CD4-positive, alpha-beta T cell treated with Interleukin-21 for 1 hour (primary cell): ENCODE measurements at places on chromosomes 4 and X.

DNA sequence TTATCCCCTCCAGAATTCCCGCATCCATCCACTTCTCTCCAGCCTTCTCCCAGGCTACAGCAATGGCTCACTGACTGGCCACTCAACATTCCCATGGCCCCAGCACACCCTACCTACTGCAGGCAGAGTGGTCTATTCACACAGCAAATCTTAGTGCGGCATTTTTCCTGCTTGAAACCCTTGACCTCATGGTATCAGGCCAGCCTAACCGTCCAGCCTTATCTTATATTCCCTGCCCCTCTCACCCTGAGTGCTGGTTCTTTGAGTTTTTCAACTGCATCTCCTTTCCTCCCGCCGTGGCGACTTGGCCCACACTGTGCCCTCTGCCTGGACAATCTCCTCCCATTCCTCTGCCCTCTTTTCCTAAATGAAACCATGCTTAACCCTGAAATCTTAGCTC is 10.0 kb upstream of the S100G start:
- no peak for DNase-seq

- no peak for DNase-seq
Measured at GRCh38 chr4:77141964-77142645, 14.9 kb upstream of the CCNG2 start.

DNA sequence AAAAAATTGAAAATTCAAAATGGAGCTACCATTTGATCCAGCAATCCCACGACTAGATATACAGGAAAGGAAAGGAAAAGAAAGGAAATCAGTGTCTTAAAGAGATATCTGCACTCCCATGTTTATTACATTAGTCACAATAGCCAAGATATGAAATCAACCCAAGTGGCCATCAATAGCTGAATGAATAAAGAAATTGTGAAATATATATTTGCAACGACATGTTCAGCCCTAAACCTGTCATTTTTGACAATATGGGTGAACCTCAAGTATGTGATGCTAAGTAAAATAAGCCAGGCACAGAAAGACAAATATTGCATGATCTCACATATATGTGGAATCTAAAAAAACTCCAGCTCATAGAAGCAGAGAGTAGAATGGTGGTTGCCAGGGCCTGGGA is 155.1 kb downstream of the ANXA5 start:
- no peak for DNase-seq

DNA sequence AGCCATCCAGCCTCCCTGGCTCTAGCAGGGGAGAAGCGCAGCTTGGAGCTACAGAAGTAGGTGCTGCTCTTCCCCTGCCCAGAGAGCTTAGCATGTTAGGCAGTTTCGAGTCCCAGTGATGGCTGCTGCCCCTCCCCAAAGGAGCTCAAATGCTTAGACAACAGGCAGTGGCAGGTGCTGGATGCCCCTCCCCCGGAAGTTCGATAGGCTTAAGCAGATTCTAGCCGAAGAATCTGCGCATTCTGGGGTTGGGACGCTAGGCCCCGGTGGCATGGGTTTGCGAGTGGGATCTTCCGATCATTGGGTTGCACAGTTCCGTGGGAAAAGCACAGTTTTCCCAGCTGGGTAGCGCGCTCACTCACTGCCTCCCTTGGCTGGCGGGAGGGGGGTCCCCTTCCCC is 117.2 kb downstream of the MAPK10 start:
- no peak for DNase-seq

GRCh38 chr4:25928379-25929297 is 14.6 kb downstream of the SMIM20 start:
- no peak for DNase-seq

DNA sequence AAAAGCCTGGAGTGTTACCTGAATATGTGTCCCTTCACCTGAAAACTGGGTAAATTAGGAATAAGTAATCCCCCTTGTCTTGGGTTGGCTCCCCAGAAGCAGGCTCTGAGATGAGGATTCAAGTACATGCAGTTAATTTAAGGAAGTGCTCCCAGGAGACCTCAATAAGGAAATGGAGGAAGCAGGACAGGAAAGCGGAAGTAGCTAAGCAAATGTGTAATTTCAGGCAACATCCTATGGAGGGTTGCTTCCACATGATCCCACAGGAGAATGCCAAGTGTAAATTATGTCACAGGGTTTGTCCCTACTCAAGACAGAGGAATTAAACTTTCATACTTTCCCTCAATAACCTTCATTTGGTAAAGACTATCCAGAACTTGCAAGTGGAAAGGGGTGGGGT is 48.1 kb upstream of the ARHGEF6 start:
- no peak for DNase-seq

- no peak for DNase-seq
Measured at GRCh38 chr4:2266181-2266580, 4.3 kb upstream of the MXD4 start.

GRCh38 chr4:87005369-87005689 is 70.5 kb downstream of the AFF1 start:
- DNase-seq = no peak

- no peak for DNase-seq
Measured at GRCh38 chr4:114041117-114041475, 61.6 kb upstream of the ARSJ start.

DNA sequence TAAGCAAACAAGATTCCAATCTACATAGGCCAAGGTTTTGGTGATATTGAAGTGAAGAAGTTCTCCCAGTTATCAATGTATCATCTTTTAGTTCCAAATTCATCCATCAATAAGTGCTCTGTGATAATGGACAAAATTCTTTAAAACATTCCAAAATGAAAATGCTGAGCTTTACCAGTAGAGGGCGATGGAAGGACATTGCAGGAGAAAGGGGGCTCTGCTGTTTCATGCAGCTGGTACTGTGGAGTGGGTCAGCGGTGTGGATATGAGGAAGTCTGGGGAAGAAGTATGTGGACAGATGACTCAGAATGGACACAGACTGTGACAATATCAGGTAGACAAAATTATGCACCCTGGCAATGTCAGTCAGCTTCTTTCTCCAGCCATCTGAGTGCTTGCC is 46.6 kb upstream of the HS6ST2 start:
- no peak for DNase-seq

DNA sequence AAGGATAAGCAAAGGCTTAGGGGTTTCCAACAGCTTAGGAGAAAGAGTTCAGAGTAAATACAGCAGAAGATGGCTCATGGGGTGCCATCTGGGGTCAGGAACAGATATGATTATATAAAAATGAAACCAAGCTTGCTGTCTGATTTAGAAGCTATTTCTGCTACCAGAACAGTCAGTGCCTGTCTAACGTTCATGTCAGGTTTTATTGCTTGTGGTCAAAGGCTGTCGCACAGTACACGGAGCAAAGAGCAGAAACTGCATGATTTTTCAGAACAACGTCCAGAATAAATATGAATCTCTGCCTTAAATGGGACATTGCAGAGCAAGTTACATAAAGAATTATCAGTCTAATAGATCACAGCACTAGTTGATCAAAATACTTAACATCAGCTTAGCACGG is 17.4 kb downstream of the CETN2 start:
- no peak for DNase-seq

- no peak for DNase-seq
Measured at GRCh38 chrX:2492531-2493218, 8.1 kb downstream of the DHRSX start.

DNA sequence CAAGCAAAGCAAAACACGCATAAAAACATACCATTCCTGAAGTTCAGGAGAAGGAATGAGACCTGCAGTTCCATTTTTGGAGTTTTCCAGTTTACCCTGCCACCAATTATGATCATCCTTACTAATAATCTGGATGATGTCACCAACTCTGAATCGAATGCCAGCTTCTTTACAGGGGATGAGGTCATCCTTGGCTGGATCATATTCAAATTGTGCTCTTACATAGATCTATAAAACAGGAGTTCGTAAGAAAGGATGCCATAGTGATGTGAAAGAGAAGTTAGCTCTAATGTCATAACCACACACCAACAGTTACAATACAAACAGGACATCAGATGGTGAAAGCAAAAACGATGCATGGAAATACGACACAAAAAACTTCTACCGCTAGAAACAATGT is 106.5 kb downstream of the NYX start:
- DNase-seq = no peak

GRCh38 chr4:146382194-146382593 is 139.5 kb downstream of the SLC10A7 start:
- no peak for DNase-seq

- DNase-seq = no peak
Measured at GRCh38 chr4:167025670-167026069, 208.6 kb downstream of the SPOCK3 start.

- DNase-seq = no peak
Measured at GRCh38 chr4:168886351-168886750, 123.7 kb downstream of the CBR4 start.

DNA sequence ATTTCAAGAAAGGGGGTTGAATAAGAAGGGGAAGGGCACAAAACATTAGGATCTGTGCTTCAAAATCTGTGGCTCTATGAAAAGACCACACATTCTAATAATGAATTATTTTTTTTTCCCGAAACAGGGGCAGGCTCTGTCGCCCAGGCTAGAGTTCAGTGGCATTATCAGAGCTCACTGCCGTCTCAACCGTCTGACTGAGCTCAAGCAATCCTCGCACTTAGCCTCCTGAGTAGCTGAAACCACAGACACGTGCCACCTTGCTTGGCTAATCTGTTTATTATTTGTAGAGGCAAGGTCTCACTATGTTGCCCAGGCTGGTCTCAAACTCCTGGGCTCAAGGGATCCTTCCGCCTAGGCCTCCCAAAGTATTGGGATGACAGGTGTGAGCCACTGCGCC is 33.4 kb downstream of the ACSL1 start:
- no peak for DNase-seq

DNA sequence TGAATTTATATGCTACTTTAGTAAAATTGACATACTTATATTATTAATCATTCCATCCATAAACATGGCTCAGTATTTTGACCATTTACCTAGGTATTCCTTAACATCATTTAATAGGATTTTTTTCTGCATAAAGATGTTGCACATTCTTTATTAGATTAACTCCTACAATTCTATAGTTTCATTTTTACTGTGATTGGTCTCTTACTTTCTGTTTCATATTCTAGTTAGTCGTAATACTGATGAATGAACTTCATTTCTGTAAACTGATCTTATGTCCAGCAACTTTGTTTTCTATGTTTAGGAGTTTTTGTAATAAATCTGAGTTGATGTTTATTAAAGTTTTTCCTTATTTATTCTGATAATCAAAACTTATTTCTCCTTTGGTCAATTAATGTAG is 278.2 kb upstream of the CXXC4 start:
- no peak for DNase-seq

GRCh38 chrX:2497961-2498780 is 2.6 kb downstream of the DHRSX start:
- no peak for DNase-seq

DNA sequence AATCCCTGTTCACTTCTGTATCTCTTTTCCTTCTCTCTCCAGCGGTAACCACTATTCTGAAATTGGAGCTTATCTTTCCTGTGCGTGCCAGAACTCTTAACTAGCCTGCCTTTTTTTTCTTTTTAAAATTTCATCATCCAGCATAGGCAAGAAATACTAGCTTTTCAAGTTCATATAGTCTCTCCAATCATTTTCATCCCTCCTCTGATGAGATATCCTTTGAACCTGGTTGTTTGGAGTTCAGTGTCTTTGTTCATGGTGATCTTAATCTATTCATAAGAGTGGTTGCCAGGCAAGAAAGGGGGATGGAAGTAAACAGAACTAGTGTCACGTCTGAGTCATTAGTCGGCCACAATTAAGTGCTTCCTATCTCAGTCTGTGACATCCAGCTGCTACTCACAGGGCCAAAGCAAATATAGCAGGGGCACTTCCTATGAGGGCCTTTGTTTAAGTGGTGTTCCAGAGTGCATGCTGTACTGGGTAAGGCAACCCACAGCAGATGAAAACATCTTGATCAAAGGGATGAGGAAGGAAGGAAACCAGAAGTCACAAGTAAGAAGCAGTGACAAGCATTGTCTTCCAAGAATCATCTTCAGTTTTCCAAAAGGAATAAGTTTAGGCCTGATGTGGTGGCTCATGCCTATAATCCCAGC is 56.4 kb upstream of the XIAP start:
- DNase-seq = peak; percentile 49

DNA sequence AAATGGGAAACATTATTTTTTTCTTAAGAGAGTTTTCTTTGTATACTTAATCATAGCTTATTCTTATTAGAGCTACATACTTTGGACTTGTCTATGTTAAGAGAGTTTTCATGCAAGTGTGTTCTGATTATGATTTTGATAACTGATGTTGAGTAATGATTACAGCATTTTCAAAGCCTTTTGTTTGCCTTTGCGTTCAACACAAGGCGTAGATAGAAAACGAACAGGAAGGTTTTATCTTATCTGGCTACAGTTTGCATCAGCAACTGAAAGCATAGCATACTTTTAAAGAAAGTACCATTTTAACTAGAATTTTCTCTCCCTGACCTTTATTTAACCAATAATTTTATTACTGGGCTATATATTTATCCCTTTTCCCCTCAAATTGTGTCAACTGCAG is 51.6 kb upstream of the PDLIM5 start:
- no peak for DNase-seq

- DNase-seq = no peak
Measured at GRCh38 chr4:122889726-122890125, 32.7 kb downstream of the NUDT6 start.

- no peak for DNase-seq
Measured at GRCh38 chr4:108637856-108638255, 12.5 kb upstream of the OSTC start.

DNA sequence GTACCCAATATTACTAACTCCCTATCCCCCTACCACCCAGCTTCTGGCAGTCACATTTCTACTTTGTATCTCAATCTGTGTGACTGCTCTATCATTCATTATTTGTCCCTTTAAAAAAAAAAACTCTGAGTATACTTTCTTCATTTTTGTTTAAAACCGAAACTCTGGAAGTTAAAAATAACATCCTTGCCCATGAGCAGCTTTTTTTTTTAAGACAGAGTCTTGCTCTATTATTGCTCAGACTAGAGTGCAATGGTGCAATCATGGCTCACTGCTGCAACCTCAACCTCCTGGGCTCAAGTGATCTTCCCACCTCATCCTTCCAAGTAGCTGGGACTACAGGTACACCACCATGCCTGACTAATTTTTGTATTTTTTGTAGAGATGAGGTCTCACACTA is 15.8 kb downstream of the UBE2K start:
- no peak for DNase-seq

GRCh38 chr4:9949573-9949972 is 71.7 kb downstream of the SLC2A9 start:
- no peak for DNase-seq

- no peak for DNase-seq
Measured at GRCh38 chr4:121016611-121017010, 55.7 kb downstream of the NDNF start.

GRCh38 chr4:143296397-143297067 is 40.1 kb upstream of the GAB1 start:
- DNase-seq = no peak

- DNase-seq = no peak
Measured at GRCh38 chrX:72735561-72735960, 21.5 kb upstream of the PHKA1 start.

- DNase-seq = no peak
Measured at GRCh38 chr4:113607998-113608397, 153.5 kb downstream of the CAMK2D start.

DNA sequence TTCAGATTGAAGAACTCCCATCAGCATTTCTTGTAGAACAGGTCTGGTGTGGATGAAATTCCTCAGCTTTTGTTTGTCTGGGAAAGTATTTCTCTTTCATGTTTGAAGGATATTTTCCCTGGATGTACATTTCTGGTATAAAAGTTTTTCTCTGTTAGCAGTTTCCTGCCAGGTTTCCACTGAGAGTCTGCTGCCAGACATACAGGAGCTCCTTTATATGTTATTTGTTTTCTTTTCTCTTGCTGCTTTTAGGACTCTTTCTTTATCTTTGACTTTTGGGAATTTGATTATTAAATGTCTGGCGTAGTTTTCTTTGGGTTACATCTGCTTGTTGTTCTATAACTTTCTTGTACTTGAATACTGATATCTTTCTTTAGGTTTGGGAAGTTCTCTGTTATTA is 486.5 kb downstream of the ARAP2 start:
- DNase-seq = no peak
